ENCODE measurements at places on chromosomes 7 and 10.
A peak's percentile ranks its signal among the peaks of the same experiment; 100 is the strongest.

DNA sequence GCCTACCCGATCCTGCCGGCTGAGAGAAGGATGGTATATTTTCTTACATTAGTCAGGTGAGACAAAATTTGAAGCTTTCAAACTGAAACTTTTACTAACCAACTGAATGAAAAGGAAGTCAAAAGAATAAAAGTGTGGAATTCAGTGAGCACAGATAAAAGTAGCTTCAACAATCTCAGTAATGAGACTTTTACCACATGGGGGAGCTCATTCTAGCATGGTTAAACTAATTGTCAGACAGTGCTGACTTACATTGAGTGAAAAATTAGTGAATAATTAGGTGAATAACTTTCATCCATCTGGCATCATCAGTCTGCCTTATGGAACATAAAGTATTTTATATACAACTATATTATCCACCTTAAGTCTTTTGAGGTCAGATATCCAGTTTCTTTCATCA lies 8.4 kb downstream of the FAM237B start:
- no peak for DNase-seq

DNA sequence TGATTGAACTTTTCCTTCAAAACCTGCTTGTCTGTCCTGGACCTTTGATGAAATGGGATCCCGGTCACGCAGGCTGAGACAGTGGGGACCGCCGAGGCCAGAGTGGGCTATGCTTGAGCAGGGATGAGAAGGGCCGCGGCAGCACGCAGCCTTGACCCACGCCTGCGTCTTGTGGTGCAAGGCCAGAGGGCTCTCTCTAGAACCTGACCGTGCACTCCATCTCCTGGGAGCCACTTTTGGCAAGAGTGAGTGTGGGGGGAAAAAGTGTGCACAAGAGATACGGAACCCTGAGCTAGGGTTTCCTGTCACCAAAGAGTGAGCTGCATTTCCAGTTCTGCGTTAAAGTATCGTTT lies 42.4 kb downstream of the WIPI2 start:
- no peak for DNase-seq

DNA sequence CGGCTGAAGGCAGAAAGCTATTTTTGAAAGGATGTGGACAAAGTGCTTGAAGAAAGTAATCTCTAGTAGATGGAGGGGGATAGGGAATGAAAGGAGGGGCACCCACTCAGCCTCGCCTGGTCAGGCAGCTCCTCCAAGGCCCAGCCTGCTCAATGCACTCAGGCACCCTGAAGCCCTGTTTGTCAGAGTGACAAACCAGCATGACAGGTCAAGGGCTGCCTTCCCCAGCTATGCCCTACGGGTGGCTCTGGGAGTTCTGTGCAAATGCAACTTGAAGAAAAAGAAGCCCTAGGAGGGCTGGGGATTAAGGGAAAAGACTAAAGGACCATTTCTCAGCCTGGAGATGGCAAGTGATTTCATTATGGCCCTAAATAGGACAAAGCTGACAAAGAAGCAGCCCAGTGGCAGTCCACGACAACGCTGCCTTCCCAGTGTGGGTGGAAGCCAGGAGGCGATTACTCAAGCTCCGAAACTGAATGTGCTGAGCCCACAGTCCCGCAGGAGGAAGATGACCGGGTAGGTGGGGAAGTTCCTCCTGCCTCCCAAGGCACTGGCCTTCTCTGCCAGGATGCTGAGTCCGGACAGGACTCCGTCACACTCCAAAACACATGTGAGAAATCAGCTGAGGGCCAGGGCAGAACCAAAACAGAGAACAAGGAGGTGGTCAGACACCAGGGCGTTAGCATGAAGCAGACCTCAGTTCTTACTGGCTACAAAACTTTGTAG lies 16.3 kb downstream of the LIPA start:
- no peak for DNase-seq

DNA sequence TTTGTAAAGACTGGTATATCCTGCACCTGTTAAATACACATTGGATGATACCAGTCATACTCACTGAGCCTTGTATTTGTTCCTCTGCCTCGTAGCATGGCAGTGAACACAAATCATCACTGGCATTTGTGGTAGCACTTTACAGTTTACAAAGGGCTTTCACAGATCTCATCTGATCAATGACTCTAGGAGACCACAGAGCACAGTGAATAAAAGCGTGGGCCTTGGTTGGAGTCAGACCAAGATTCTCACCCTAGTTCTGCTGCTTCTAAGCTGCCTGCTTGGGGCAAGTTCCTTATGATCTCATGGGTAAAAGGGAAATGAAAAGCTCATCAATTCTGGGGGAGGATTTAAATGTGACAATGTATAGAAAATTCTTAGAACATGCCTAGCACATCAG lies 129.9 kb upstream of the AGK start:
- DNase-seq = no peak

DNA sequence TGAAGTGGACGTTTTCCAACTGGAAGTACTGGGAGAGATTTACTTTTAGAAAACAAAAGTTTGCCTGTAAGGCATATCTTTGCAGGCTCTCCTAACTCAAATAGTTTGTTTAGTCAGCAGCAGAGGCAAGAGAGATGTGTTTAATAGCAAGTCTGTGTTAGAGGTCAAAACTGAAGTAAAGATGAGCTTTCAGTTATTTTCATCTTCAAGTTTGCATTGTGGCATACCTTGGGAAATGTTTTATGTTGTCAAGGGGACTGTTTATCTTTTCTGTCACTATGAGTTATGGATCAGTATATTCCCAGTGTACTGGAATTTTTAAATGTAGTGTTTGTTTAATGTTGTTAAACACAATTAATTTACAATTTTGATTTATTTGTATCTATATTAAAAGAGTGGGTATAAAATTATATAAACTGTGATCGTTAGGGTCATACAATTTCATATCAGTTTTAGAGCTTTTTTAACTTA lies 169.7 kb upstream of the PPP1R3A start:
- DNase-seq = no peak

GRCh38 chr10:19795684-19796083 lies 20.5 kb upstream of the PLXDC2 start:
- no peak for DNase-seq

- DNase-seq = no peak
Measured at GRCh38 chr10:89879121-89879520, 177.7 kb downstream of the KIF20B start.

DNA sequence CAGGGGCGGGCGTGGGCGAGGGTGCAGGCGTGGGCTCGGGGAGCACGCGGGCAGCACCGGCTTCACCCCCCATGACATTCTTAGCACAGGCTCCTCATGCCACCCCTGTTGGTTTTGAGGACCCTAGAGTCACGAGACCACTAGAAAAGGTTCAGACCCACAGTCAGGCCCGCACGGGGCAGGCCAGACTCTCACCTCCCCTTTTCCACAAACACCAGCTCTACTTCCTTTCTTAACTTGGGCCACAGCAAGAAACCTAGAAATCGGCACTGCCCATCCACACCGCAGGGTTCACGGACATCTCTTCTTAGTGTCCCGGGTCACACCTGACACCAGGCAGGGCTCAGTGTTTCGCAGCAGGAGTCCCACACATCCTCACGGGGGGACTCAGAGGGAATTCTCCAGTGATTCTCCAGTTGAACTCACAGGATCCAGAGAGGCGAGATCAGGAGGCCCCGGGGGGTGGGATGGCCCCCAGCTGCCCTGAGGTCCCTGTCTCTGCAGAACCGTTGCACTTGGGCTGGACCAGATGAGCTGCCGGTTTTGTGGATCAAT lies 52.0 kb downstream of the JAKMIP3 start:
- DNase-seq = no peak

GRCh38 chr7:163298-163695 lies 29.1 kb upstream of the FAM20C start:
- no peak for DNase-seq

GRCh38 chr10:59779756-59780533 lies 26.7 kb upstream of the MRLN start:
- DNase-seq = no peak

GRCh38 chr7:21867226-21867625 lies 78.5 kb downstream of the CDCA7L start:
- no peak for DNase-seq

- no peak for DNase-seq
Measured at GRCh38 chr7:2668401-2668800, 19.6 kb upstream of the AMZ1 start.

- no peak for DNase-seq
Measured at GRCh38 chr10:2494399-2494798, 572.9 kb upstream of the PFKP start.

- DNase-seq = no peak
Measured at GRCh38 chr7:7581531-7582179, 15.0 kb downstream of the MIOS start.

GRCh38 chr10:104925232-104925851 lies 284.3 kb downstream of the SORCS3 start:
- DNase-seq = no peak

DNA sequence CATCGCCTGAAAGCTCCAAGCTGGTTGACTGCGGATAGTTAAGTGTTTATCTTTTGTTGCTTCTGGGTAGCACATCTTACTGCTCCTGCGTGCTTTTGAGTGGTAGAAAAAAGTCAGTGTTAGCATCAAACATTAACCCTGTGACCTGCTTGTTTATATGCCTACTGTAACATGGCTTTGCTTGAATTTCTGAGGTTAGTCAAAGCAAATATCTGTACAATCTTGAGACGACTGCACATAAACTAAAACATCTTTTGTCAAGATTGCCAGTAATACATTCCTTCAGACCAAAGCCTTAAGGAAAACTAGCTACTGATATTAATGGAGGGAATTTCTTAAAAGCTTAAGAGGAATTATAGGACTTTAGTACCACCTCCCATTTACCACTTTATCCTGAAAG lies 163.7 kb downstream of the BAMBI start:
- DNase-seq = no peak

DNA sequence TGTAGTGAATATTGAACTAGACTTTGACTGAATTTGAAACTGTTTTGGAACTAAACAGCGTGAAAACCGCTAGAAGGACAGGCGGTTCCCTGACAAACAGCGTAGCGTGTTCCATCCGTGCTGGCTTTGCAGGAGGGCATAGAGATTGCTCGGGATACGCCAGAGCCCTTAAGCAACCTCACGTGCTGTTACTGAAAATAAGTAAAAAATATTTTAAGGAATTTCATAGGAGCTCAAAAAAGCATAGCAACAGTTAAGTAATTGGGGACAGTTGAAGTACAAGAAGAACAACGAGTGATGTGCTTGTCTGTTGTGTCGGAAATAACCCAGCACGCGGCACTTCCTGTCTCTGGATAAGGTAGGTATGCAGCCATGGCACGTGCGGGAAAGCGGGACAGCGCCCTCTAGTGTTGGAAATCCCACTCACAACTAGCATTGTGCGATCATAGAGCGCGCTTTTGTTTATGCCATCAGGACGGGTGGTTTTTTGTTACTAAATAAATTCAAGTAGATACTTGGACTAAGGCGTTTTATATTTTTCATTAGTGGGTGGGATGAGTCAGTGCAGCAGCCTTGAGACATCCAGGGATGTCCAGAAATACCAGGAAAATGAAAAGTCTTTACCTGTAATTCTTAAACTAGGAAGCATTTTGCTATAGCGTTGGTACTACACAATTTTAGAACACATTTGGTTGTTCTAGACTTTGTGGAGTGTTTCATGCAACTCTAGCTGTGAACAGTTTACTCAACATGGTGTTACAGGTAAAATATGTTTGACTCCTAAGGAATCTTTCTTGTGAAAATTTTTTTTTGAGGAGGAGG lies 50.4 kb downstream of the DNAJB6 start:
- DNase-seq = peak; percentile 88

- no peak for DNase-seq
Measured at GRCh38 chr7:147707926-147708325, 882.6 kb upstream of the C7orf33 start.

GRCh38 chr7:95766657-95767056 lies 5.7 kb upstream of the DYNC1I1 start:
- no peak for DNase-seq

DNA sequence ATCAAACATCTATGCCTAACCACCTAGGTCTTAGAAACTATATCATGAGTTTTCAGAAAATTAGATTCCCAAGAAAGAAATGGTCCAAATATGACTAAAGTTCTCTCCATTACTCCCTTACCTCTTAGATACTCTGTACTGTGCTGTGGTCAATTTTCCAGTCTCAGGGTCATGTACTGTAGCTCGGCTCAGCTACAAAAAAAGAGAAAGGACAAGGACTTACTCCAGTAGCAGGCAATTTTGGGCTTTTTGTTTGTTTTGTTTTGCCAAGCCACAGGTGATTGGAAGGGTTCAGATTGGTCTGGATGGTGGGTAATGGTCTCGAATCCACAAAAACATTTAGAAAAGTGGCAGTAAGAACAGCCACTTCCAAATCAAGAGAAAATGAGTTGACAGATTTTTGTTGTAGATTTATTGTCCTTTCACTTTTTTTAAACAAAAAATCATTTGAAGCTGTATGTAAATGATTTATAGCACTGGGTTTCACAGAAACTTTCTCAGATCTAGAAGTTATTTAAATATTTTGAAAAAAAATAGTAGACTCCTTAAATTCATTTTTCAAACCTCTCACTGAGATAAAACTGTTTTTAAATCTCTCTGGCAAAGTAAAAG lies 52.8 kb downstream of the P4HA1 start:
- DNase-seq = no peak

- peak; percentile 63 for DNase-seq
Measured at GRCh38 chr10:132223156-132223590, 36.4 kb downstream of the DPYSL4 start.

GRCh38 chr7:24778543-24779282 lies 21.4 kb upstream of the GSDME start:
- DNase-seq = no peak

DNA sequence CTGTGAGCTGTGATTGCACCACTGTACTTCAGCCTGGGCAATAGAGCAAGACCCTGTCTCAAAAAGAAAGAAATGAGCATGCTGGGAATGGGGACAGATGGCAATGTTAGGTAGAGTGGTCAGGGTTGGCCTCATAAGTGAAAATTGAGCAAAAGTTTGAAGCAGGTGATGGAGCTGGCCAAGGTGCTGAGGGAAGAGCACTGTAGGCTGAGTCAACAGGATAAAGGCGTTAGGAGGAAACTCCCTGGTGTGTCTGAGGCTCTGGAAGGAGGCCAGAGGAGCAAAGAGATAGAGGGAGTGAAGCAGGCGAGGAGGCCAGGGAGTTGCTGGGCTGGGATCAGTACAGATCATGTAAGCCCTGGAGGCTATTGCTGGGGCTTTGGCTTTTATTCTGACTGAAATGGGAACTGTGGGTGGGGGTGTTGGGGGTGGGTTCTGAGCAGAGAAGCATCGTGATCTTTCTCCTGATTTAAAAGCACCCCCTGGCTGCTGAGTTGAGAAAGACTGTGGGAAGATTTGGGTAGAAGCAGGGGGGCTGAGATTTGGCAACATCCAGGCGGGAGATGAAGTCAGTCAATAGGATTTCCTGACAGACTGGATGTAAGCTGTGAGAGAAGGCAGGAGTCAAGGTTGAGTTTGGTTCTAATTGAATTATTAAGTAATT lies 52.5 kb upstream of the VKORC1L1 start:
- no peak for DNase-seq

GRCh38 chr7:82700741-82701140 lies 257.2 kb upstream of the CACNA2D1 start:
- DNase-seq = no peak
